ENCODE measurements at places on chromosomes 7 and 10. TPM values are rescaled to one million over a fixed set of nuclear protein-coding genes. Genes with fewer than 3 reads are reported as not detected.

APBB1IP gene
- total RNA-seq, result not detected

SNCG gene
- total RNA-seq, result 8.9 TPM

BTBD16 gene
- 0.14 TPM for total RNA-seq

MSMB gene
- 0.84 TPM for total RNA-seq

OPALIN gene
- not detected for total RNA-seq

SLC18A3 gene
- not detected for total RNA-seq

PNLIPRP1 gene
- not detected for total RNA-seq

Data from airway epithelial cell (primary cell).